ENCODE measurements at places on chromosomes 4 and X. TPM values are rescaled to one million over a fixed set of nuclear protein-coding genes. Genes with fewer than 3 reads are reported as not detected.

Gene KLHL13
- total RNA-seq, result 13.6 TPM

Gene SUPT20HL1
- not detected for total RNA-seq

Gene CT45A2
- not detected for total RNA-seq

Gene IL2
- not detected for total RNA-seq

Gene NEXMIF
- total RNA-seq, result under 0.01 TPM

Gene GABRG1
- total RNA-seq, result not detected

Gene POF1B
- not detected for total RNA-seq

Gene GUCY1B1
- total RNA-seq, result 2.9 TPM

Gene NUDT9
- total RNA-seq, result 14.2 TPM

GRCh38 chr4:128859887-128860677 lies 50.6 kb downstream of the JADE1 start:
- H3K4me1 ChIP-seq, result peaks cover 30% of the 10 kb centered on the region
- H3K27ac ChIP-seq, result peak overlapping the region; percentile 14
- H3K4me3 ChIP-seq, result no peak overlapping the region
- H3K27me3 ChIP-seq, result no peaks in the 10 kb centered on the region
- DNase-seq, result peak; percentile 96

- no peaks in the 10 kb centered on the region for H3K4me1 ChIP-seq
- DNase-seq, result peak; percentile 27
- H3K36me3 ChIP-seq, result no peaks in the 10 kb centered on the region
- H3K27ac ChIP-seq, result no peak overlapping the region
Observed at GRCh38 chr4:90375081-90375480, 247.9 kb downstream of the CCSER1 start.

DNA sequence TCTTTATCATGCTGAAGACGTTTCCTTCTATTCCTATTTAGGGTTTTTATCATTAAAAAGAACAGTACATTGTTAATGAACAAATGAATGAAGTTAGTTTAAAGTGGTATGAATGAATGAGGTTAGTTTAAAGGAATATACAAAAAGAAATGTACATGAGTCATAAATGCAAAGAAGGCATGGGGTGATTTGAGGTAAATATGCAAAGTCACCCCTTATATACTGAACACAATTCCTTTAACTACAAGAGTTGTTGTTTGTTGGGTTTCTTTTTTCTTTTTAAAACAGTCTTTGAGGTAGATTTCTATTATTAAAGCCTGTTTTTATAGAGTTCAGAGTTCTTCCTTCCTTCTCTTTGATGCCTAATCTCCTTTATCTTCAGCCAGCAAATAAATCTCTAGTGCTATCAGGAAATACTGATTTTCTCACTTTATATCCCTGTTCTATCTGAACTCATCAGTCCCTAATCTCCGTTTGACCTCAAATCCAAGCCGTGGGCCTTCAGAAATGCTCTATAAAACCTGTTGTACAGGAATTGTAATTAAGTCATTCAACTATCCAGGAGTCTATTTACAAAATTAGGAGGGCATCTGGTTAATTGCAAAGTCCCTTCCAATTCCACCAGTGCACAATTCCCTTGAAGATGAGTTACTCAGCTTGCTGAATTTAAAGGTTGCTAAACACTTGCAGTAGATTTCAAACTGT lies 31.6 kb upstream of the ABCG2 start:
- H3K4me1 ChIP-seq, result no peaks in the 10 kb centered on the region
- H3K27ac ChIP-seq, result no peak overlapping the region

DNA sequence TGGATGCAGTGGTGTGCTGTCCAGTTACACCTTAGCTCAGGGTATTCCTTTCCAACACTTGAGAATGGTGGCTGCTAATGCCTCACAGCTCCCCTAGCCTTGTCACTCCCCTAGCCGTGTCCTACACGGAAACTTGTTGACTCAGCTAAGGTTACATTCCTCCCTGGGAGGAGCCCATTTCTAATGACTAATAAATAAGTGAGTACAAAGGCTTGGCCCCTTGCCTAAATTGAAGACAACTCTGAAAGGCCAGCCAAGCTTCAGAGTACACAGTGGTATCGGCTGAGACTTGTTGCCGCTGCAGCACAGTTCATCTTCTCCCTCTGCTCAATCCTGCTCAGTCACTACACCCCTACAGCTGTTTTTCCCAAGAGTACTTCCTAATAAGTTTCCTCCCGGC lies 21.2 kb upstream of the SLC25A31 start:
- DNase-seq, result peak; percentile 77
- peaks cover 4% of the 10 kb centered on the region for H3K4me1 ChIP-seq
- peaks cover 5% of the 10 kb centered on the region for H3K36me3 ChIP-seq
- H3K27ac ChIP-seq, result no peak overlapping the region

GRCh38 chrX:39133971-39134370 lies 332.7 kb downstream of the MID1IP1 start:
- H3K27ac ChIP-seq, result no peak overlapping the region
- no peak for DNase-seq
- H3K36me3 ChIP-seq, result no peaks in the 10 kb centered on the region
- no peaks in the 10 kb centered on the region for H3K4me1 ChIP-seq
- H3K4me3 ChIP-seq, result no peak overlapping the region

GRCh38 chrX:150507251-150507856 lies 61.1 kb upstream of the MTM1 start:
- H3K4me1 ChIP-seq, result peaks cover 6% of the 10 kb centered on the region

DNA sequence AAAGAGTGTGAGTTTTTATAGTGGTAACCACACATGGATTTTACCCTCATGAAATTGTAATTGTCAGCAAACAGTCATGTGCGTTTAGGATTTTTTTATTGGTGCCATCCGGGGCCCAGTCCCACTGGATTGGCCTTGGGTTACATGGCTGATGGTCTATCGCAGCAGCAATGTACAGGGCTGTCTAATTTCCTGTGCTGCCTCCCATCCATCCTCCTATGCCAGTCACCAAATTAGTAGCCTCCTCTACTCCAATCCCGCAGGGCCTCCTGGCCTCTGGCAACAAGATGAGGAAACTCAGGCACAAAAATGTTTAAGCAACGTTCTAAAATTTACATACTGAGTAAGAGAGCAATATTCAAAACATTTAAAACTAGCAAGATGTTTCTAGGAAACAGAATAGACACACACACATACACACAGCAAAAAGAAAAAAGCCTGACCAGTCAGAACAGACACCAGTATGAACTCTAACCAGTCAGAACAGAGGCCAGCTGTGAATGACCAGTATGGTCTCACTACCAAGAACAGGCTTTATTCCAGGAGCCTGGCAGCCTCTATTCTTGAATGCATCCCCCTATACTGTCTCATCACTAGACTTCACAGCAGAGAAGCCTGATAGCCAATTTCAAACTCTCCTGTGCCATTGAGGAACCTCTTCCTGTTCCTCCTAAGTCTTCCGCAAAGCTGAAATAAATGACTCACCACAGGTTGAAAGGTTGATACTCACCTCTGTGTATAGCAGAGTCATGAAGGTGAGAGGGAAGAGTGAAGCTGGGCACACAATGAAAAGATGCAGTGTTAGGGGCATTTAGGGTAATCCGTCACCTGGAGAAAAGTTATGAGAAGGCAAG lies 42.6 kb downstream of the CHRNA9 start:
- no peaks in the 10 kb centered on the region for H3K36me3 ChIP-seq
- no peak overlapping the region for H3K27ac ChIP-seq
- H3K27me3 ChIP-seq, result peaks cover 4% of the 10 kb centered on the region
- no peaks in the 10 kb centered on the region for H3K4me1 ChIP-seq
- peak; percentile 27 for DNase-seq
- no peak overlapping the region for H3K4me3 ChIP-seq

- H3K27me3 ChIP-seq, result no peaks in the 10 kb centered on the region
- H3K4me1 ChIP-seq, result peaks cover 4% of the 10 kb centered on the region
- DNase-seq, result peak; percentile 20
- no peak overlapping the region for H3K27ac ChIP-seq
Observed at GRCh38 chr4:73189274-73189810, 69.3 kb downstream of the ANKRD17 start.

DNA sequence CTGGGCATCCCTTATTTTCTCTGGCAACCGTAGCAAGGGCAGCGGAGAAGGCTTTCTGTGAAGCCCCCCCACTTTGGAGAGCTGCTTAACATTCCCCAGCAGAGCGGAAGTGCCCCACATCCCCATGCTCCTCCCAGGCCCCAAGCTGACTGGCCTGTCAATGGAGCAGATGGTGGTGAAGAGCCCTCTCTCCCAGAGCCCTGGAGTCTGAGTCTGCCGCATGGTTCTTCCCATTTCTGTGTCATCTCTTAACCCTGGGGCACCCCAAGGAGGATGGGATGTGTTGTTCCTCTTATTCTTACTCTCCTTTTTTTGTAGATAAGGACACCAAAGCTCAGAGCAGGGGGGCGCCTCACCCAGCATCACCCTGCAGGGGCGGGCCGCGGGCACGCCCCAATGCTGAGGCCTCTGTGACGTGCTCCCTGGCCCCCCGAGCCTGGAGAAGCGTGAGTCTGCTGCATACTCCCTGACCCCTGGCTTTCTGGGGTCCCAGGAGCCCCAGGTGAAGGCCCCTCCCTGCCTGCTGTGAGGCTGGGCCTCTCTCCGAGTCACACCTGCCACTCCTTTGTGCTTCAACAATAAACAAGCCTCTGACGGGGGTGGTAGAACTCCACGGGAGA lies 35.9 kb downstream of the ADRA2C start:
- H3K4me1 ChIP-seq, result no peaks in the 10 kb centered on the region
- DNase-seq, result no peak
- H3K27ac ChIP-seq, result no peak overlapping the region
- H3K4me3 ChIP-seq, result no peak overlapping the region

DNA sequence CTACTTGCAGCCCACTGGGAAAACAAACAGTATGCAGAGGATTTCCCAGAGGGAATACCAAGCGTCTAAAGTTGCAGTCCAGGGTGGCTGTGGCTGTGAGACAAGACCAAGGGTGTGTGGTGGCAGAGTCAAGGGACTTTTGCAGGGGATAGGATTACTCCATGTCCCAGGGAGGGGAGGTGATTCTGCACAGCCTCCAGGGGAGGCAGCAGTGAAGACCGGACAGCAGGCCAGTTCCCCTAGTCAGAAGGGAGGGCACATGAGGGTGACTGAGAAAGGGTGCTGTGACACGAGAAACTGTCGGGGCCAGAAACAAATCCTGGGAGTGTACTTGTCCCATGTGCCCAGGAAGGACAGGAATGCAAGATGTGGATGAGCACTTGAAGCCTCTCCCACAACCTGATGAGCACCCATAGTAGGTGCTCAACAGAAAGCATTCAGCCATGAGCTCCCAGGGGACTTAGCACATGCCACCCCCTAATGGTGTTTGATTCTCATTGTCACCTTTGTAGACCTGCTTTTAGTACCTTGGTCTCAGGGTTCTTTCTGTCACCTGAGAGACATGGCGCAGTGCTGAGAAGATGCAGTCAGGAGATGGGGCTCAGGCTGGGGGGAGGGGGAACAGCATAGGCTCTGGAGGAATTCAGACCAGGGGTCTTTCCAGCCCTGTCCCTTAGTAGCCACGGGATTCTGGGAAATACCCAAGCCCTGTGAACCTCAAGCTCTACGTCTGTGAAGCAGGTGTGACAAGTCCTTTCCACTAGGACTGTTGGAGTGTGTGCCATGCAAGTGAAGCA lies 18.1 kb upstream of the HSFX3 start:
- no peaks in the 10 kb centered on the region for H3K36me3 ChIP-seq
- H3K4me3 ChIP-seq, result no peak overlapping the region

GRCh38 chrX:96556886-96557285 lies 127.8 kb upstream of the DIAPH2 start:
- H3K4me1 ChIP-seq, result no peaks in the 10 kb centered on the region
- H3K27me3 ChIP-seq, result no peaks in the 10 kb centered on the region
- no peak overlapping the region for H3K27ac ChIP-seq
- peak; percentile 13 for DNase-seq

GRCh38 chr4:46649390-46649789 lies 259.5 kb upstream of the GABRA2 start:
- no peaks in the 10 kb centered on the region for H3K4me1 ChIP-seq
- H3K27me3 ChIP-seq, result no peaks in the 10 kb centered on the region
- H3K27ac ChIP-seq, result no peak overlapping the region
- peak; percentile 4 for DNase-seq
- no peaks in the 10 kb centered on the region for H3K36me3 ChIP-seq

- H3K4me3 ChIP-seq, result no peak overlapping the region
- no peaks in the 10 kb centered on the region for H3K27me3 ChIP-seq
- H3K4me1 ChIP-seq, result no peaks in the 10 kb centered on the region
- no peak overlapping the region for H3K27ac ChIP-seq
Observed at GRCh38 chr4:32073542-32073941, 1353.4 kb downstream of the PCDH7 start.

DNA sequence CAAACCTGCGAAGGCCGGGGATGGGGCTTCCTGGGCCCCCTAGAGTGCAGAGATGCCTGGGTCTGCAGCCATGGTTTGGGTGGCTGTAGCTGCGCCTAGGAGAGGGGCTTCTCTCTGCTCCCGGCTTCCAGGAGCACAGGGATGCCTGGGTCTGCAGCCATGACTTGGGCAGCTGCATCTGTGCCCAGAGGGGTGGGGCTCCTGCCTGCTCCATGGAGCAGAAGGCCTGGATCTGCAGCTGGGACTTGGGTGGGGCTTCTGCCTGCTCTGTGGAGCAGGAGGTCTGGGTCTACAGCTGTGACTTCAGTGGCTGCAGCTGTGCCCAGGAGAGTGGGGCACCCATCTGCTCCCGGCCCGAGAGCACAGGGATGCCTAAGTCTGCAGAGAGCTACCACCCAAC lies 20.8 kb downstream of the SPON2 start:
- no peak overlapping the region for H3K4me3 ChIP-seq
- no peak for DNase-seq
- H3K4me1 ChIP-seq, result peaks cover 1% of the 10 kb centered on the region

GRCh38 chrX:105775679-105776078 lies 46.7 kb upstream of the NRK start:
- no peak overlapping the region for H3K27ac ChIP-seq
- no peaks in the 10 kb centered on the region for H3K27me3 ChIP-seq
- no peaks in the 10 kb centered on the region for H3K36me3 ChIP-seq
- DNase-seq, result no peak
- H3K4me3 ChIP-seq, result no peak overlapping the region
